Naive B cell (primary cell): ENCODE measurements at places on chromosomes 6 and 20. TPM values are rescaled to one million over a fixed set of nuclear protein-coding genes. Genes with fewer than 3 reads are reported as not detected.

The CDH4 gene
- not detected for polyA plus RNA-seq

The SLC2A10 gene
- polyA plus RNA-seq, result not detected

DNA sequence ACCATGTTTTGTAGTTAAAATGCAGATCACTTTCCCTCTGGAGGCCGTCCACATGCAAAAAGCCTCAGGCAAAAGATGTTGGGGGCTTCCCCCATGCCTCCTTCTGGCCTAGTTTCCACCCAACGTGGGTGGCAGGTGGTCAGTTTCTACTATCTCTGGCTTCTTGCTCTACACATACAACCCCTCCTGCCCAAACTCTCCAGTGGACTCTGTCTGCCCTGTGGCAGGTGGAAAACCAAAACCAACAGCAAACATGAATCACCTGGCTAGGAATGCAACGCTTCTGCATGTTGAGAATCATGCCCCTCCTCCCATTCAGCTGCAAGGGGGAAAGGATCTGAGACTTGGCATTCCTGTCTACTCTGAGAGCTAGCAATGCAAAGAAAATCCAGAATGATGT, 94.8 kb downstream of the MBOAT1 start:
- no peak for DNase-seq

GRCh38 chr6:36610956-36611336, 16.8 kb downstream of the SRSF3 start:
- DNase-seq, result no peak

DNA sequence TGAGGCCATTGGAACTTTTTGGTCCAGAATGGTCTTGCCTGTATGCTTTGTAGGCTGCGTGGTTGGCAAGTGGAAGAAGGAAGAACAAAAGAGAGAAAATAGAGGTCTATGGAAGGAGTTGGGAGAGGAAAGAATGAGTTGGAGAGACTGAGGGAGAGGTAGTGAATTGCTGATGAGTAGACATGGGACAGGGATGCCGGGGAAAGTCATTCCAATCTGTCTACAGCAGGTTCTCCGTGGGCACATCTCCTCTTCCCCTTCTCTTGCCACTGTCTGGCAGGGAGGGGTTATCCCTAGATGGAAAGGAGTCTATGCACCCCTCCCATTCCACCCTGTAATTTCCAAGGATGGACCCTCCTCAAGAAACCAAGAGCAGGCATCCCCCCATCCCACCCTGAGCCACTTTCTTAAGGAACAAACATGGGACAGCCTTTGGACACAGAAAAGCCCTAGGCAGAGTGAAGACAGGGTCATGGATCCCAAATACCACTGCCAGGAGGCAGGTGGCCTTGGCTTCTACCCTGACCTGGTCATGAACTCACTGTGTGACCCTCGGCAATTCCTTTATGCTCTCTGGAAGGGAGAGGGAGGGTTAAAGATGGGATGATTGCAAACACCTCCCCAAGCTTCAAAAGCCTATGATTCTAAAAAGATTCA, 196.9 kb downstream of the LRFN2 start:
- DNase-seq, result no peak

DNA sequence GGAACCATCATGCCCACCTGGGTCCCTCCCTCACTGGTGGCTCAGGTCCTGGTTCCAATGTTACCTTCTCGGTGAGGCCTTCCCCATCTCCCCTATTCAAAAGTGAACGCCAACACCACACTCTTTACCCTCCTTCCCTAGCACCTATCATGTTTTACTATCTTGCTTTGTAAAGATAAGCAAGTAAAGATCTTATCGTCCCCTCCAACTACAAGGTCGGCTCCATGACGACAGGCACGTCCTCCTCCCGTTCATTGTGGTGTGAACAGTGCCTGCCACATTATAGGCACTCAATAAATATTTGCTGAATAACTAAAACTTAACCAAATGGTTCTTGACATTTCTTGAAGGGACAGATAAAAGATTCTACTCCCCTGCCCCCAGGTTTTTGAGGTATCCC, 147.1 kb downstream of the PREX1 start:
- no peak for DNase-seq

- no peak for DNase-seq
Observed at GRCh38 chr20:16397086-16397485, 176.2 kb downstream of the KIF16B start.

The RMND1 gene
- 9.5 TPM for polyA plus RNA-seq

DNA sequence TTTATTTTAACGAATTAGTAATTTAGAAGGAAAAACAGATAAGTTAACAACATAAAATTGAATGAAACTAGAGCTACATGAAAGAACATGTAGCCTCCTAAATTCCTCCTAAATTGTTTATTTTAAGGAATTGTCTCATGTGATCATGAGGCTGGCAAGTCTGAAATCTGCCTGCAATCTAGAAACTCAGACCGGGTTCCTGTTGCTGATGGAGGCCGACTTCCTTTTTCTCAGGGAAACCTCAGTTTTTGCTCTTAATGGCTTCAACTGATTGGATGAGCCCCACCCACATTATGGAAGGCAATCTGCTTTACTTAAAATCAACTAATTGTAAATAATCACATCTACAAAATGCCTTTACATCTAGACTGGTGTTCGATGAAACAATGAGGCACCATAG, 267.6 kb upstream of the PRND start:
- no peak for DNase-seq

DNA sequence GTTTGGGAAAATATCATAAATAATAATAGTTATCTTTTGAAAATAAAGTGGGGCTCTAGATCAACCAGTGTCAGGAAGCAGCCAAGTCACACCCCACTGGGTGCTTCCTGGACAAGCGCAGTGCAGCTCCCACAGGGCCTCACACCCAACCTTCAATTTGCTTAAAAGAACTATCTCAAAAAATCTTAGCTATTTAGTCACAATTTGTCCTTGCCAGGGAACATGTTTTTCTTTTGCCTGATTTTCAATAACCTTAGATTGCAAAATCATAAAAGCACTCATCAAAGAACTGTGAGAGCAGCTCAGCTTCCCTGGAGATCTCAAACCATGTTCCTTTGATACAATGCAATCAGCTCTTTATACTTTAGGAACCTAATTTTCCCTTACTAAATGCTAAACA, 1.6 kb upstream of the NCOA7 start:
- DNase-seq, result no peak

- peak; percentile 87 for DNase-seq
Observed at GRCh38 chr6:37050045-37050853, 44.8 kb downstream of the FGD2 start.

The NFKBIL1 gene
- 8.3 TPM for polyA plus RNA-seq

DNA sequence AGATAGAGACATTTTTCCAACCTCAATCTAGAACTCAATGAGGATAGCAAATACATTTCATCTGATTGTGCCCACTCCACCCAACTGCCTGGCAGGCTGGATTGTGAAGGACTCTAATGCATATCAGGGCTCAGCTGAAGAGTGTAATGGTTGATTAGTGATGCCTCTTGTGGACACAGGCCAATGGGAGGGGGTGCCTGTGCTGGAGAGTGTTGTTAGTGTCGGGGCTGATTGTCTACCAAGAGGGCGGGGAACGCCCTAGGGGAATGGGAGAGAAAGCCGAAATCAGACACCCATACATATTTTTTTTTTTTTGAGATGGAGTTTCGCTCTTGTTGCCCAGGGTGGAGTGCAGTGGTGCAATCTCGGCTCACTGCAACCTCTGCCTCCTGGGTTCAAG, 103.7 kb upstream of the SALL4 start:
- DNase-seq, result no peak

The RRAGD gene
- 0.58 TPM for polyA plus RNA-seq

The C6orf132 gene
- polyA plus RNA-seq, result not detected

- no peak for DNase-seq
Observed at GRCh38 chr6:49151957-49152356, 311.1 kb downstream of the MMUT start.

- no peak for DNase-seq
Observed at GRCh38 chr6:121222656-121223055, 111.6 kb downstream of the TBC1D32 start.

GRCh38 chr6:82616386-82617028, 252.9 kb downstream of the TPBG start:
- DNase-seq, result no peak

The SLC22A2 gene
- polyA plus RNA-seq, result not detected

DNA sequence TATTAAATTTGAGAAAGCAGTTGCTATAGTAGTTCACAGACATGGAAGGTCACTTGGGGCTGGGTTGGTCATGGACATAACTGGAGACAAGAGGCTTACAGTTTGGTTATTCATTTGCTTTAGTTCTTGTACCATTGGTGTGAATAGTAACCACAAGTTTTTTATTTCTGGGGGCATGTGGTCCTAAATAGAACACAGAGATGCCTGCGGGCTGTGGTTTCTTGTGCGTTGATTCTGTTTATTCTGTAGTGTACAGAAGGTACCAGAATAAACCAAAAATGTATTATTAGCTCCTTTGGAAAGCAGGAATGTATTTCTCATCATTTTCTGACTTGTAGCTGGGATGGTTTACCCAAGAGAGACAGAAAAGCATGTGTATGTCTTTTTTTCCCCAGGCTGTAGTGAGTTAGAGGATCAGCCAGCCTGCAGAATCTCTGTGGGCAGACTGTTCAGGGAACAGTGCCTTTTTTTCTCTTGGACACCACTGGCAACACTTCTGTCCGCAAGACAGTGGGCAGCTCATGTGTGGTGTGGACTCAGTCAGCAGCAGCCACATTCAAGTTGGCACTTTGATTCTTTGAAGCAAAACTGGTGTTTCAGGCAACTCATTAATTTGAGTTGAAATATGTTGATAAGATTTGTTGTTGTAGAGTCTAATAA, 122.1 kb downstream of the LRRC1 start:
- DNase-seq, result no peak

The BRPF3 gene
- polyA plus RNA-seq, result 4.8 TPM

DNA sequence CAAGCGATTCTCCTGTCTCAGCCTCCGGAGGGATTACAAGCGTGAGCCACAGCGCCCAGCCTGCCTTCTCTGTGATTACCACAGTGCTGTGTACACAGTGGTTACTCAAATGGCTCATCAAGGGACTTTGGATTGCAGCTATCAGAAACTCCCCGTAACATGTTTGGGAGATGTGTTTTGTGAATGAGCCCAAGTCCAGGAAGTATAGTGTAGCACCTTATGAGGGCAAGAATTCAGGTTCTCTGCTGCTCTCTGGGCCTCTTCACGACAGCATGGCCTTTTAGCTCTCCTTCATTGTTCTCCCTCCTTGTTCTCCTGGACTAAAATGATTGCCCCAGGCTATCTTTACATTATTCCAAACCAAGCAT, 34.1 kb upstream of the RPL7L1 start:
- DNase-seq, result no peak

DNA sequence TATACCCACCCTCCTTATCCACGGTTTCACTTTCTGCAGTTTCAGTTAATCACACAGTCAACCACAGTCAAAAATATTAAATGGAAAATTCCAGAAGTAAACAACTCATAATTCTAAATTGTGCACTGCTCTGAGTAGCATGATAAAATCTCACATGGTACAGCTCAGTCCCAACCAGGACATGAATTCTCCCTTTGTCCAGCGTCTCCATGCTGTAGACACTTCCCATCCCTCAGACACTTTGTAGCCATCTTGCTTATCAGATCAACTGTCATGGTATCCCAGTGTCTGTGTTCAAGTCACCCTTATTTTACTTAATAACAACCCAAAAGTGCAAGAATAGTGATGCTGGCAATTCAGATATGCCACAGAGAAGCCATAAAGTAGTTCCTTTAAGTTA, 94.7 kb downstream of the PDE10A start:
- DNase-seq, result no peak

The PSMG4 gene
- 51.5 TPM for polyA plus RNA-seq
